ENCODE measurements at places on chromosomes 4 and X.

- DNase-seq: no peak
Observed at GRCh38 chr4:24582235-24582832, 2.0 kb downstream of the DHX15 start.

- DNase-seq: no peak
Observed at GRCh38 chr4:82437285-82438005, 7.1 kb downstream of the ENOPH1 start.

DNA sequence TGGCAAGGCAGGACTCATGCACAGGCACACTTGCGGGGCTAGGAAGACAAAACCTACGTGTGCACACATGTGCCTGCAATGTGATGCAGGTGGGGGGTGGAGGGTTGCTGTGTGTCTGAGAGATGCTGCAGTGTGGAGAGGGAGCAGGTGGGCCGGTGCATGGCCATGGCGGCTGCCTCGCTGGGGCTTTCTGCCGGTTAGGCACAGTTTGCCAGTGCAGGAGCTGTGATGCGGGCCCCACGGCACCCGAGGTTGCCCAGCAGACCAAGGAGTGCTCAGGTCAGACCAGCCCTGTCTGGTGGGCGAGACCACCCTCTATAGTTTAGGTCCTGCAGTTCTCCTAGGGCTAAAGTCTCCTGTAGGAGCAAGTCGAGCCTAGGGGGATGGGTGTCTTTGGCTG is 4.4 kb upstream of the AFM start:
- DNase-seq: no peak

DNA sequence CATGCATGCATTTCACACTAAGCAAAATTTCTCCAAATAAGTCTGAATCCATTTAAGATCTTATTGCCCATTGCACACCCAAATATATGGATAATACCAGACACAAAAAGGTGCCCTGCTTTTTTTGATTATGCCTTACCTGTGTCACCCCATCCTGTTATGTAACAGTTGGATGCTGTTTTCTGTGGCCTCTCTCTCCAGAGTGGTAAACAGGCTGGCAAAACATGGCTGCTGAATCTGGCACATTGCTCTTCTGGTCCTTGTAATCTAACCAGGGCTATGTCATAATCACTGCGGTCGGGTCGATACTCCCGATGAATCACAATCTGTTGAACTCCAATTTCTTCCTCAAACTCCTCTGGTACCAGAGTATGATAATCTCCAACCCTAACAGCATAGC is 70.1 kb downstream of the PRSS12 start:
- peak; percentile 77 for DNase-seq

GRCh38 chr4:102344520-102344953 is 745 bp downstream of the SLC39A8 start:
- DNase-seq: no peak

GRCh38 chr4:148495463-148495862 is 53.2 kb upstream of the NR3C2 start:
- no peak for DNase-seq

DNA sequence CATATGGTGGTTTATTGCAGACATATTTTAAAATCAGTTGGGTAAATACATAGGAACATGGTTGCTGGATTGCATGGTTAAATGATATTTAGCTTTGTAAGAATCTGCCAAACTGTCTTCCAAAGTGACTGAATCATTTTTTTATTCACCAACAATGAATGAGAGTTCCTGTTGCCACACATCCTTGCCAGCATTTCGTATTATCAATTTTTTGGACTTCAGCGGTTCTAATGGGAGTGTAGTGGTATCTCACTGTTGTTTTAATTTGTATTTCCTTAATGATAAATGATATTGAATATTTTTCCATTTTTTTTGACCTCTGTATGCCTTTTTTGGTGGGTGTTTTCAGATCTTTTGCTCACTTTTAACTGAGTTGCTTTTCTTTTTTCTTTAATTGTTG is 1.4 kb upstream of the MTHFD2L start:
- DNase-seq: no peak

DNA sequence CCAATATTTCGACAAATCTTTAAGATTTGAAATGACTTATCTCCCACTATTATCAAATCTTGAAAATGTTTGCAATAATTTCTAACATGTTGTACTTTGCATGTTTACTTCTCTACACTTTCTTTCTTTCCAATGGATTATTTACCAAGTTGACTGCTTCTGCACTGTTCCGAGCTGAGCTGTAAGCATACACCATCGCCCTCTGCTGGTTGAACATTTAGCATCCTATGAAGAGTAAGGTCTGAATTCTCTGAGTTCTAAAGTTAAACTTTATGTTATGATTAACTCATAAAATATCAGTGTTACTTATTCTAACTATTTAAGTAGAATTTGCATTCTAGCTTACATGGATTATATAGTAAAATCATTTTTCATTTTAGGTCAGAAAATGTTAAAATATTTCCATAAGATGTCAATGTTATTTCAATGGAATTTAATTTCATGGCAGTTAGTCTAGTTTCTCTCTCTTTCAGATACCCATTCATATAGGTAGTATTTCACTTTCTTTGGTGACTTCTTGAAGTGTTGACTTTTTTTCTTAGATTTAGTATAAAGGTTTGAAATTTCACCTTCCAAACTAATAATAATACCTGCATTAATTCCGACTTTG is 137.4 kb downstream of the DKK2 start:
- DNase-seq: peak; percentile 29

- DNase-seq: no peak
Observed at GRCh38 chr4:173477016-173477415, 53.0 kb downstream of the HAND2 start.

DNA sequence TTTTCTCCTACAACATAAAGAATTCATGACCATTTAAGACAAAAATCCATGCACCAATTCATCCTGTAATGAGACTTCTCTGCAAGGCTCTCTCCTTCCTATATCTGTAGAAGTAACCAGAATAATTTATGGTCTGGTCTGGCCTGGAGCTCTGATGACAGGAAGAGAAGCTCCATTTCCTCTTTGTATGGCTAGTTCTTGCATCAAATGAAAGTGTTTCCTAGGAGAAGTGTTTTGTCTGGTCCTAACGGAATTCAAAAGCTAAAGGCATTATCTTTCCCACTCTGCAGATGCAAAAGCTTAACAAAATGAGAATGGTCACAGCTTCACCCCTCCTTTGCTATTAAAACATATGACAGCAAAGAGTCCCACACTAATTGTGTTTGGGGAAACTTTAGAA is 55.1 kb downstream of the SPATA18 start:
- no peak for DNase-seq

- DNase-seq: no peak
Observed at GRCh38 chr4:41408150-41408549, 129.8 kb upstream of the LIMCH1 start.

GRCh38 chrX:134460862-134461220 is 876 bp downstream of the HPRT1 start:
- DNase-seq: no peak

- no peak for DNase-seq
Observed at GRCh38 chrX:10414862-10415261, 205.5 kb downstream of the MID1 start.

- DNase-seq: no peak
Observed at GRCh38 chr4:679104-679481, 4.8 kb downstream of the MYL5 start.

DNA sequence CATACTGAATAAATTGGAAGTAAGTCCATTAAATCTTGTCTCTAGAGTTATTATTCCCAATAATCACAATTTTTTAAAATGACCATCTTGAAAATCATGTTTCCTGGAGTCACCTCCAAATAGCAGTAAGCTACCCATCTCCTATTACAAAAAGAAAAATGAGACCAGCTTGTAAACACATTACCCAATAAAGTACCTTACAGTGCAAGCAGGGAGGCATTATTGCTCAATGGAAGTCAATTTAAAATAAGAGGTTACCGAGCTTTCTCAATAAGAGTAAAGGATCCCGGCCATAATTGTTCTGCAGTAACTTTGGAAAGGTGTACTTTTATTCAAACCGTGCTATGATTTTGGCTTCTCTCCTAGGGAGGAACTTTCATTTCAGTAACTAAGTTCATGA is 78.0 kb downstream of the DMD start:
- DNase-seq: no peak

DNA sequence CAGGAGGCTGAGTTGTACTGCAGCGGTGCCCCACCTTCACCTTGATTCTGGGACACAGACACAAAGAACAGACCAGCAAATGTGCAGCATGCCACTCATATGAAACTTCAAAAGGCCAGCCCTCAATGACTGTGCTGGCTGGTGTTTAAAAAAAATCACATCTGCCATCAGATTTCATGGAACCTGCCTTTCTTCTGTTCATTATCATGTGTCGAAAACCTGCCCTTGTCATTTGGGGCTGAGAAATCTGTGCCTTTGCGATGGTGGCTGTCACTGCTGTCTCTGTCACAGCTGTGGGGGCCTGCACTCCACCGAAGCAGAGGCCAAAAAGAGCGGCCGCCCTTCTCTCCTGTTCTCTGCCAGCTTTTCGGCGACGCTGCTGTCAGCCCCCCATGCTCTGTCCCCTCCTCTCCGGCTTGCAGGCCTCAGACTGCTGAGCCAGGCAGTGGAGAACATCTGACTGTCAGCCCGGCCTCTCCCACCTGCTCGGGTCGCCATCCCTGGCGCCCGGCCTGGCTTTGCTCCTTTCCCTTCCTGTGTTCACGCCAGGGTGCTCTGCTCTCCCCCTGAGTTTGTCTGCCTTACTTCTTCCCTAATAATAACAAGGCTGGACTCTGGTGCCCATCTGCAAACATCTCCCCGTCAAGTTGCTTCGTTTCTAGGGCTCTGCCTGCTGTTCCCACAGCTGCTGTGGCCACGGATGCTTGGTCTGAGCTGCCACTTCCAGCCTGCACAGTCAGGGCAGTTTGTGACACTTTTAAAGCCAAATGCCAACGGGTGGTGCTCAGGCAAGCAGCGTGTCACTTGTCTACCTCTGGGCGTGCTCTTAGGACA is 355.2 kb downstream of the UNC5C start:
- DNase-seq: no peak

DNA sequence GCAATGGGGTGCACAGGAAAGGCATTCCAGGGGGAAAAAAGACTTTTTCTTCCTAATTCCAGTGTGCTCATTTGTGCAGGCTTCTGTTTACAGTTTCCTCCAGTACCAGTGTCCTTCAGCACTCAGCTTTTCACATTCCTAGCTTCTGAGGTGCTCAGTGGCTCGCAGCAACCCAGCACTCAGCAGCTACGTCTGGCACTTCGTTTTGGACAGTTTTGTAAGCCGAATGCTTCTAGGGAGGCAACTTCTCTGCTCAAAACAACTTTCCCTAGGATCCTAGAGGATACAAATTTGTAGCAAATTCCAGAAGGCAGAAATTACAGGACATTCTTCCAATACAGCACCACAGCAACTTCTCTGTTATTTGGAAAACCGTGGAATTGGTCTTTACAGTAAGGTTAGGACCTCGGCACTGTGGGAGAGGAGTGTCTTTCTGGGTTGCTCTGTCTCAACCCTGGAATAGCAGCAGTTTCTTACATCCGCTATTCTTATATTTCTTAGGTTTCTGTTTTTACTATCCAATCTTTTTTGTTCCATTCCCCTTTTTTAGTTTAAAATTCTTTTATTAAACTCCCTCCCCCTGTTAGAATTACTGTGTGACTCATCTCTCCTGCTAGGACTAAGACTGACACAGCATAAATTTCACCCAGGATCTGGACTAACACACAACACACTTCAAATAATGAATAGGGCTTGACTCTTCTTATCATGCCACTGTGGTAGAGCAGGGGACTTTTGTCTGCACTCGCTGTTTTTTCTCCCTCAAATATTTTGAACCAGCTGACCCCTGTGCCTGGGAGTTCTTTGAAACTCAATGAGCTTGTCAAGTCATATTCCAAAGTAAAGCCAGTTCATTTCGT is 1314.7 kb downstream of the FSTL5 start:
- no peak for DNase-seq

DNA sequence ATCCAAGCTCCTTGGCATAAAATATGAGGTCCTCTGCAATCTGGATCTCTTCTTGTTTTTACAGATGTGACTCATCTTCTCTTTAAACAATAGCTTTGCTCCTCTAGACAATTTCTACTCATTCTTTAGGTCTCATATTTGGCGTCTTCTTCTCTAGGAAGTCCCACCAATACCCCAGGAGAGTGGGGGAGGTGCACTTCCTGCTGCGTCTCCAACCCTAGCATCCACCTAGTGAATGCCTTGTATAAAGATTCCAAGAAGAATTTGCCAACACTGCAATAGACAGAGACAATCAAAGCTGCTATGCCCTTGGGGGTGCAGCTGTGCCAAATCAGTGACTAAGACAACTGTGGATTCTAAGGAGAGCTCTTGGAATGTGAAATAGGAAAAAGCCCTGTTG is 45.7 kb upstream of the SLC10A7 start:
- peak; percentile 25 for DNase-seq

GRCh38 chrX:19678941-19679340 is 163.6 kb upstream of the MAP3K15 start:
- DNase-seq: no peak
